ENCODE measurements at places on chromosomes 7 and 10.

- no peak for DNase-seq
Measured at GRCh38 chr7:23208316-23208715, 26.5 kb downstream of the NUP42 start.

- DNase-seq = peak; percentile 28
Measured at GRCh38 chr7:28002638-28003037, 178.0 kb downstream of the JAZF1 start.

- no peak for DNase-seq
Measured at GRCh38 chr7:40077849-40078248, 56.6 kb downstream of the MPLKIP start.

DNA sequence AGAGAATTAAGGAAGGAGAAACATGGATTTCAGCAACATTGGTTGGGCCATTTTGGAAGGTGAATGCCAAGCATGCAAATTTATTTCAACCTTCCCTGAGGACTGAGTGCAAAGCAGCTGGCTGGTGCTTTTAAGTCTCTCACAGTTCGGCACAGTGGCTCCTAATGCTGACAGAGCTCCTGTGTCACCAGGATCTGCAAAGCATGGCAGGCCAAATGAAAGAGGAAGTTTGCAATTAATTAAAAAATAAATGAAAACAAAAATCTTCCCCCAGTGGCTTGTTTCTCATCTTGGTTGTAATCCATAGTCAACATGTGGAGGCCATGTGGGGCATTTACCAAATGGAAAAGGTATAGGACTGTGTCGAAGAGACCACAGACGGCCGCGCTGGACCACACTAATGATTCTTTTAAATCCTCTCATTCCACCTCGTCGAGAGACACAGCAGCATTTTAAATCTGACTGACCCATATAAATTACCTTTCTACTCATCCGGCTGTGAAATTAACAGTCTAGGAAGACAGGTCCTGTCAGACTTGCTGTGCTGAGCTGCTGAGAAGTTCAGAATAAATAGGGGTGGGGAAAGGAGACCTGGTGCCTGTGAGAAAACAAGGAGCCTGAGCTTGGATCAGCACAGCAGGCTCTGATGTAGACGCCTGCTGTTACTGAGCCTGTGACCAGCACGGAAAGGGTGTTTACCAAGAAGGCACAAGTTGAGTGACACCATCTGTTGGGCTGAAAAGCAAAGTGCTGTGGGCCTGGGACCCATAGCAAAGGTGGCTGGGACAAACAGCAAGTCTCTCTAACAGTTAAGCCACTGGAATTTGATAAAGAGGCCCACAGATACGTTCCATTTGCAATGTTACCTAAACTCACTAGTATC lies 136.0 kb upstream of the COL1A2 start:
- no peak for DNase-seq

GRCh38 chr10:103666087-103666761 lies 172.7 kb downstream of the NEURL1 start:
- DNase-seq = peak; percentile 35

DNA sequence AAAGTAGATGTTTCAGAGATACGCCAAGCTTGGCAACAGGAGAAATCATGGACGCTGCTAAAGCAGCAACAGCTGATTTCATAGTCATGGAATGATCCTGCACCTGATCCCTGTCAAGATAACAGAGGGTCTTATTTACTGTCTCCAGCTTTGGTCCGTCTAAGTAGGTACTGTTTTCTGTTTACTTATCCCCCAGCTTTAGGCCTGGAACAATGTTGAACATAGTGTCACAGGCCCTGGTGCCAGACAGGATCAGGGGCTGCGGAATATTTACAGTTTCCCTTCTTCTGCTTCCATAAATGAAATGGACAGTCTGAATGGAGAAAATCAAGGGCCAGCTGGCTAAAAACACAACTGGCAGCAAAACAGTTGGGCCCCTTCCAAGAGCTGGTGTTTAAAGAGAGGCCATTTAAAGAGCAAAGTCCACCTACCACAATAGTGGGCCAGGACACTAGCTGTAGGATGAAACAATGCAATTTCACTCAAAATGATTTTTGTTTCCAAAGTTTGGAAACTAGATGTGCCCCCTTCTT lies 2.9 kb downstream of the GPR37 start:
- no peak for DNase-seq

All from kidney tubule cell (primary cell).